ENCODE measurements at places on chromosomes 3 and 15.

GRCh38 chr3:114379266-114379665 lies 85.4 kb downstream of the TIGIT start:
- no peak for DNase-seq

DNA sequence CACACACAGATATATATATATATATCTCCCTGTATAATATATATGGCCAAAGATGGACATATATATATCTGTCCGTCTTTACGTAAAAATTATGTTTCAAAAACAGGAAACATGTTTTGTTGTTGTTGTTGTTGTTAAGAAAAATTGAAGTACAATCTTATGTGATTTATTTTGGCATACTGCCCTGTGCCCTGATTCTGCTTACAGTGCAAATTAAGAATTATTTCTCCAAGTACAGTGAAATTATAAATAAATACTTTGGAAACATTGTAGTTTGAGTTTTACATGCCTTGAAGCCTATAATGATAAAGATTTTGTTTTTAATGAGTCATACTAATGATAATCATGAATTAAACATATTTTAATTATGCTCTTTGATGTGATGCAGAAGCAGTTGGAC lies 994.9 kb downstream of the DIPK2A start:
- no peak for DNase-seq

- no peak for DNase-seq
Observed at GRCh38 chr3:190323246-190323626, 990 bp upstream of the CLDN1 start.

DNA sequence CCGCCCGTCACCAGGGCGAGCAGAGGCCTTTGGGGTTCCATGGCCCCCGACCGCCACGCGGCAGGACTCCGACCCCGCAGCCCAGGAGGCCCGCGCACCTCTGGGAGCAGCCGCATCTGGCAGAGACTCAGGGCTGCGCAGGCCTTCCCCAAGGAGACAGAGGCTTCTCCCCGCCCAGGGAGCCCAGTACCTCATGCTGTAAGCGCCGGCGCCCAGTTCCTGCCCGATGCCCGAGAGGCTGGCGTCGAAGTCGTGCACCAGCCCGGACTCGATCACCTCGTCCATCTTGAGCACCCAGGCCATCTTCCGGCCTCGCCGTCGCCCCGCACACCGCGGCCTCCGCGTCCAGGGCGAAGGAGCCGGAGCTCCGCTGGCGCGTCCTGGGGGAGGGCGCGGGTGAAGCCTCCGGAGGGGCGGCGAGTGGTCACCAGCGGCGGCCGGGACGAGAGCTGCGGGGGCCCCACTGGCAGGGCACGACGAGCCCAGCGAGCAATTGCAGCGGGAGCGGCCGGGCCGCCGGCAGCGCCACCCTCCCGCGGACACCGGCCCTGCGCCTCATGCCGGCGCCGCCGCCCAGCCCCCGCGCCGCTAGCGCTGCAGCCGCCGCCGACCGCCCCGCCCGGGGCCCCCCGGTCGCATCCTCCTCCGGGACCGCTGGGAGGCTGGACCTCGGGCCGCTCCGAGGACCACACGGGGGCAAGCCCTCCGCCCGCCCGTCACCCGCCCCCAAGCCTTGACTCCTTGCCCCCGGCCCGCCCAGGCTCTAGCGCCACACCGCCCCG lies 468 bp downstream of the UBP1 start:
- peak; percentile 15 for DNase-seq

- DNase-seq = peak; percentile 25
Observed at GRCh38 chr15:57445872-57446271, 69.6 kb downstream of the CGNL1 start.

GRCh38 chr3:185339945-185340344 lies 23.0 kb upstream of the MAP3K13 start:
- no peak for DNase-seq

- no peak for DNase-seq
Observed at GRCh38 chr3:88041005-88041404, 17.8 kb downstream of the CGGBP1 start.

- no peak for DNase-seq
Observed at GRCh38 chr15:70128414-70129140, 30.9 kb upstream of the TLE3 start.

DNA sequence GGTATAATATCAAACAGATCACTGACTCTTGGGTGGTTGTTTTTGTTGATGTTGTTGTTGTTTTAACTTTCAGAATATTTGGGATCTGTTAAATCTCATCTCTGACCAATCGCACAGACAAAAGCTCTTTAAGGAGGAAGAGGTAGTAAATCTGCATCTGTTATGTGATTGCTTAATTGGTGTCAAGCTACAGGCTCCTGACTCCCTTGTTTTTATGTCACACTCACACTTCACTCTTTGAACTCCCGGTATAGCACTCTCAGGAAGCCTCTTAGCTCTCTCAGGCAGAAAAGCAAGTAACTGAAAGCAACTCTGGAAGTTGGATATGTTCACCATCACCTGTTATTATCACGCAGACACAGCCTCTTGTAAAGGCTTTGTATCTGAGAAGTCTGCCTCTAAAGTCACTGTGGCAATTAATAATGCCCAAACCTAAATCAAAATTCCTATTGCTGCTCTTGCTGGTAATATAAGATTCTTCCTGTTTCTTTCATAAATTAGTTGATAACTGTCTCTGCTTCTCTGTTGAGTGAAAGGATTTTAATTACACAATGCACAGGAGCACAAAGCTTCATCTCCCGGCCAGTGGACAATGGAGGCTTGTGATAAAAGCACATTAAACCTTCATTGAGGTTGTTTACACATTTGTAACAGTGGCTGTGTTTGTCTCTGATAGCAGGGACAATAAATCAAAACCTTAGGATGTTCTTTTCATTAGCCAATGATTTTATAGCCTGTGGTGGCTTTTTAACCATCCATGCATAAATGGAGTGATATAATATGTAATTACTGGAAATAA lies 576.7 kb downstream of the MFSD1 start:
- DNase-seq = peak; percentile 68

DNA sequence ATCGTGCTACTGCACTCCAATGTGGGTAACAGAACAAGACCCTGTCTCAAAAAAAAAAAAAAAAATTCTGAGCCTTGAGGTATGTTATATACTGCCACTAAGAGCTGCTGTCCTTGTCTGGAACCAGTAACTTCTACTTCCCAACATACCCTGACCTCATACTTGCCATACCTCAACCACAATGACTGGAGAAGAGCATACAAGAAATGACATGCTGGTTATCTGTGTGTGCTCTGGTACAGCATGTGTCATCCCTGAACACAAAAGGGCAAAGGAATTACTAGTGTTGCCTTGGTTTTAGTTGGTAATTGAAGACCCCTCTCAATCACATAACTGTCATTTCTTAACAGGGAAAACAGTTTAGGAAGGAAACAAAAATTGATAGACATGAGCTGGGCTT lies 54.5 kb downstream of the MRPS25 start:
- DNase-seq = no peak

GRCh38 chr3:134749802-134750553 lies 45.1 kb upstream of the EPHB1 start:
- DNase-seq = no peak

- DNase-seq = peak; percentile 18
Observed at GRCh38 chr3:64530434-64531049, 157.3 kb downstream of the ADAMTS9 start.

DNA sequence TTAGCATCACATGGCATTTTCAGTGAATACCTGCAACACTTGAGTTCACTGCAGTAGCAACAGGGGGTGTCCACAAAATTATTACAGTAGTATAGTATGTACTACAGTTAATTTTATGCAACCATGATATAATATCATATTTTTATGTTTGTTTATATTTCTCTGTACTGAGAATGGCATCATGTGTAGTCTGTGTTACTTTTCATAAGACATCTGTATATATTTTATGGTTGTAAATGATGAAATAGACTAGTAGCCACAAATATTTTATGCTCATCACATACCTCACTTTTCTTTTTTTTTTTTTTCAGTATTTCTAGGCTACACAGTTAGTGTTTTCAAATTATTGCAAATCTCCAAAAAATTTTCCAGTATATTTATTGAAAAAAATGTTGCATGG lies 22.4 kb downstream of the PHLDB2 start:
- DNase-seq = no peak

GRCh38 chr3:138694287-138695007 lies 85.9 kb downstream of the FAIM start:
- no peak for DNase-seq

DNA sequence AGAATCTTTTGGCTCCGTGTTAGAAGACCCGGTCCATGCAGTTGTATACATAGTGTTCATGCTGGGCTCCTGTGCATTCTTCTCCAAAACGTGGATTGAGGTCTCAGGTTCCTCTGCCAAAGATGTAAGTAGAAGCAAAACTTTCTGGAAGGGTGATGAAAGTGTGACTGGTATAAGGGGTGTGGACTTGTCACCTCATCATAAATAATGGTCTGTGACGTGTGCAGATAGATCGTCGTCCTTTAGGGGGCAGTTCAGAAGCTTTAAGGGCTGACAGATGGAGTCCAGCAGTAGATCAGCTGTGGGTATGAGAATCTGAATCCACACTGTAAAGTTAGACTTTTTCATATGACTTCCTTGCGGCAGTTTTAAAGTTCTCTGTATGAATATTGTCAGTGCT lies 15.3 kb downstream of the SEC61A1 start:
- DNase-seq = no peak

DNA sequence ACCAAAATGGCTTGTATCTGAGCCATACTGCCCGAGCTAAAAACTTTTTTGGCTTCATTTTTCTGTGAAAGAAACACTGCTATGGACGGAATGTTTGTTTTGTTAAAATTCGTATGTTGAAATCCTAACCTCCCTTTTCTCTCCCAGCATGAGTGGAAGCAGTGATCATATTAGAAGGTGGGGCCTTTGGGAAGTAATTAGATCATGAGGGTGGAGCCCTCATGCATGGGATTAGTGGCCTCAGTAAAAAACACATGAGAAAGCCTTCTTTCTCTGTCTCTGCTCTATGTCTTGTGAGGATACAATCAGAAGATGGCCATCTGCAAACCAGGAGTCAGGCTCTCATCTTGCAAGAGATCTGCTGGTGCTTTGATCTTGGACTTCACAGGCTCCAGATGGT lies 7.4 kb upstream of the FNDC3B start:
- no peak for DNase-seq

- no peak for DNase-seq
Observed at GRCh38 chr3:117556646-117557407, 847.2 kb downstream of the TUSC7 start.

DNA sequence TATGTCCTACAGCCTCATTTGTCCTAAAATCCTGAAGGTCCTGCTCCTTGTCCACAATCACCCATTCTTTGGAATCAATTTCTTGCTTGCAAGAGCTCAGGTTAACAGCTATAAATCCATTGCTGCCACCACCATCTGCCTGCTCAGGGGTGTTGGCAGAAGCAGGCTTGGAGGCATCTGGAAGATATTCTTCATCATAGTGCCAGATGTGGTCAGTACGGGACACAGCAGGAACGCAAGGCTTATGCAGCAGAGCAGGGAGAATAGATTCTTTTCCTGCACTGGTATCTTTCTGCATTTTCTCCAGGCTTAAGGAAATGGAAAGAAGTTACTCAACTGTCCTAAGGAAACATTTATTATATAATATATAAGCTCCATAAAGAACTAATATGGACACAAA lies 38.5 kb upstream of the CDAN1 start:
- DNase-seq = no peak

- DNase-seq = no peak
Observed at GRCh38 chr3:5186858-5187155, 700 bp upstream of the EDEM1 start.

DNA sequence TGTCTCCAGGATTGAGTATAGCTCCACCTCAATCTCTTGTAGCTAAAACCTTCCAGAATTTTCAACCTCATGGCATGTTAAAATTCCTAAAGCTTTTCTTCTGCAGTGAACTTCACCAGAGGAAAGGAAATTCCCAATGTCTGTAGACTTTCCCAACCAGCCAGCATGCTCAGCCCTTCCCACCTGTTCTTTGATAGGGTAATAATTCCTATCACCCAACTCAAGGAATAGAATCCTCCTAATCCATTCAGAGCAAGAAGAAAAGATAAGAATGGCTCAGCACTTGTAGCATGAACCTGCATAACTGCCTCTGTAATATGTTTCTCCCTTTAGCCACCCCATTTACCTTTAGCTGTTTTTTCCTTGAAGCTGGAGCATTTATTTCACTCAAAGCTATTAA lies 301.8 kb upstream of the GADL1 start:
- no peak for DNase-seq

- DNase-seq = no peak
Observed at GRCh38 chr3:197216169-197216860, 82.1 kb downstream of the DLG1 start.
